ENCODE measurements at places on chromosomes 5 and 9.

GRCh38 chr9:92525306-92525705, 10.5 kb downstream of the ECM2 start:
- DNase-seq: no peak
- H3K36me3 ChIP-seq: no peaks in the 10 kb centered on the region
- H3K27me3 ChIP-seq: no peaks in the 10 kb centered on the region
- H3K4me1 ChIP-seq: no peaks in the 10 kb centered on the region

- H3K4me1 ChIP-seq: peaks cover 62% of the 10 kb centered on the region
- no peak for DNase-seq
- H3K4me3 ChIP-seq: peak overlapping the region; percentile 10
- peak overlapping the region; percentile 81 for H3K27ac ChIP-seq
- no peaks in the 10 kb centered on the region for H3K27me3 ChIP-seq
Measured at GRCh38 chr5:177475563-177476427, 2.4 kb upstream of the DBN1 start.

GRCh38 chr5:4928409-4928808, 211.7 kb upstream of the ADAMTS16 start:
- no peaks in the 10 kb centered on the region for H3K4me1 ChIP-seq
- H3K27me3 ChIP-seq: no peaks in the 10 kb centered on the region
- no peak overlapping the region for H3K4me3 ChIP-seq
- H3K27ac ChIP-seq: no peak overlapping the region
- H3K36me3 ChIP-seq: no peaks in the 10 kb centered on the region
- DNase-seq: no peak

DNA sequence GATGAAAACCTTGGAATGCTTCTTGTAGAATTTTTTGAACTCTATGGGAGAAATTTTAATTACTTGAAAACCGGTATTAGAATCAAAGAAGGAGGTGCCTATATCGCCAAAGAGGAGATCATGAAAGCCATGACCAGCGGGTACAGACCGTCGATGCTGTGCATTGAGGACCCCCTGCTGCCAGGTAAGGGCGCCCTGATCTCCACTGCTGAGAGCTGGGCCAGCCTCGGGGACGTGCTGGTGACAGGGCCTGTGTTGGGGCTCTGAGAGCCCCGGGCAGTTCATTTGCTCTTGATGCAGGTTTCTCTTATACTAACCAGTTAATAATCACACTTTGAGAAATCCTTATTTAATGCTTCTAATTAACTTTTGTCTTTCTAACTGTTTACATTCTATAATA, 33.0 kb downstream of the TENT4A start:
- peaks cover 13% of the 10 kb centered on the region for H3K4me1 ChIP-seq
- no peaks in the 10 kb centered on the region for H3K27me3 ChIP-seq
- H3K4me3 ChIP-seq: no peak overlapping the region
- H3K27ac ChIP-seq: no peak overlapping the region
- no peak for DNase-seq

- no peak overlapping the region for H3K27ac ChIP-seq
- no peak for DNase-seq
- H3K4me3 ChIP-seq: no peak overlapping the region
- H3K27me3 ChIP-seq: peaks cover 30% of the 10 kb centered on the region
- peaks cover 2% of the 10 kb centered on the region for H3K4me1 ChIP-seq
Measured at GRCh38 chr9:109482391-109482916, 15.7 kb downstream of the PTPN3 start.

- no peaks in the 10 kb centered on the region for H3K4me1 ChIP-seq
- no peak overlapping the region for H3K27ac ChIP-seq
- H3K27me3 ChIP-seq: peaks cover 2% of the 10 kb centered on the region
- H3K4me3 ChIP-seq: no peak overlapping the region
- H3K36me3 ChIP-seq: no peaks in the 10 kb centered on the region
- DNase-seq: no peak
Measured at GRCh38 chr5:158487664-158488063, 612.1 kb downstream of the EBF1 start.

- no peaks in the 10 kb centered on the region for H3K36me3 ChIP-seq
- H3K4me3 ChIP-seq: no peak overlapping the region
- no peaks in the 10 kb centered on the region for H3K27me3 ChIP-seq
- H3K4me1 ChIP-seq: no peaks in the 10 kb centered on the region
Measured at GRCh38 chr5:153831973-153832372, 206.7 kb downstream of the FAM114A2 start.

DNA sequence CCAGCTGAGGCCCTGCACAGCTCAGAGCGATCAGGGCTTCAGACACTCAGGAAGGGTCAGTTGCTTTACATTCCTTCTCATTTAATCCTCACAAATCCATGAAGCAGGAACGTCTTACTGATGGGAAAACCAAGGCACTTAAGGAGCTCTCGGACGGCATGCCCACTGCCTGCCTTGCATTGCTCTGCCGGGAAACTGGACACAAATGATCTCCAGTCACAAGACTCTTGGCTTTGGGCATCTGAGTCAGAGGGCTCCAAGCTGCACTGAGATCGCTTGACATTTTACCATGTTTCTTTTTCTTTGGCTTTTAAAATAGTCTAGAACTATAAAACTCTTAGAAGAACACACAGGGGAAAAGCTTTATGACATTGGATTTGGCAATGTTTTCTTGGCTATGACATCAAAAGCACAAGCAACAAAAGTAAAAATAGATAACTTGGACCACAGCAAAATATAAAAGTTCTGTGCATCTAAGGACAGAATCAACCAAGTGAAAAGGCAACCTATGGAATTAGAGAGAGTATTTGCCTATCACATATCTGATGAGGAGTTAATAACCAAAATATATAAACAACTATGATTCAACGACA, 43.6 kb upstream of the HRH2 start:
- H3K36me3 ChIP-seq: no peaks in the 10 kb centered on the region
- DNase-seq: no peak
- peaks cover 9% of the 10 kb centered on the region for H3K27me3 ChIP-seq
- H3K4me1 ChIP-seq: peaks cover 5% of the 10 kb centered on the region
- H3K27ac ChIP-seq: no peak overlapping the region
- no peak overlapping the region for H3K4me3 ChIP-seq

DNA sequence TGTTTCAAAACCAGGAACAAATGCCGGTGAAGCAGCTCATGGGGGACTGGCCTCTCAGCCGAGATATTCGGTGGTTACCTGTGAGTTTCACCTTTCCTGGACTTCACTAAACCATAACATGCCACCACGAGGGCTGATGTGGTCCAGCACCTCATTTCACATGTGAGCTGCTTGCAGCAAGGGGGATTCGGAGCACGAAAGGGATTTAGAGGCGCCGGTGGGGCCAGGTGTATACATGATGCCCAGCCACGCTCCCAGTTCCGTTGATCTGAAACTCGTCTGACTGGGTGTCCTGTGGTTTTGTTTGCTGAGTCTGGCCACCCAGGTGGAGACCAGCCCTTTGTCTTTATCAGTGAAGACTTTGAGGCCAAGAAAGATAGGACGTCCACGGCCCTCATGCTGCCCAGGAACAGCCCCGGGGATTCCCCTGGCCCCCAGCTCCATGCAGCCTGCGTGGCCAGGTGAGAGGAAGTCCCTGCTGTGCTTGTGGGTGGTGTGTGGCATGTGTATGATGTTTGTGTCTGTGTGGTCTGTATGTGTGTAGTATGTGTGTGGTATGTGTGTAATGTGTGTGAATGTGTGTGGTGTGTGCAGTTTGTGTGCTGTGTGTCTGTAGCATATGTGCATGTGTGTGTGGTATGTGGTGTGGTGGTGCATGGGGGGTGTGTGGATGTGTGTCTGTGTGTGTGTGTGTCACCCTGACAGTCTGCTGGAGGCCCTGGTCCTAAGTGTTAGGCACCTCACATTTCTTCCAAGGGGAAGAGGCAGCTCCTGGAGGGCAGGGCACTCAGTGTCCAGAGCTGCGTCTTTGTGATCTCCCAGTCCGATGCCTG, 23.4 kb downstream of the PHF2 start:
- H3K27me3 ChIP-seq: no peaks in the 10 kb centered on the region
- H3K4me1 ChIP-seq: peaks cover 29% of the 10 kb centered on the region
- peak overlapping the region; percentile 11 for H3K27ac ChIP-seq
- H3K4me3 ChIP-seq: no peak overlapping the region
- no peaks in the 10 kb centered on the region for H3K36me3 ChIP-seq

GRCh38 chr9:126293522-126293889, 33.1 kb upstream of the MVB12B start:
- no peaks in the 10 kb centered on the region for H3K36me3 ChIP-seq
- no peak overlapping the region for H3K4me3 ChIP-seq
- H3K4me1 ChIP-seq: no peaks in the 10 kb centered on the region
- DNase-seq: no peak
- no peak overlapping the region for H3K27ac ChIP-seq

GRCh38 chr5:60541980-60542379, 158.0 kb downstream of the DEPDC1B start:
- H3K27me3 ChIP-seq: peaks cover 8% of the 10 kb centered on the region
- no peaks in the 10 kb centered on the region for H3K36me3 ChIP-seq
- H3K4me3 ChIP-seq: no peak overlapping the region
- peaks cover 7% of the 10 kb centered on the region for H3K4me1 ChIP-seq

GRCh38 chr5:167294882-167295680, 996.4 kb upstream of the WWC1 start:
- no peaks in the 10 kb centered on the region for H3K27me3 ChIP-seq
- no peak overlapping the region for H3K4me3 ChIP-seq
- no peaks in the 10 kb centered on the region for H3K4me1 ChIP-seq
- no peaks in the 10 kb centered on the region for H3K36me3 ChIP-seq

DNA sequence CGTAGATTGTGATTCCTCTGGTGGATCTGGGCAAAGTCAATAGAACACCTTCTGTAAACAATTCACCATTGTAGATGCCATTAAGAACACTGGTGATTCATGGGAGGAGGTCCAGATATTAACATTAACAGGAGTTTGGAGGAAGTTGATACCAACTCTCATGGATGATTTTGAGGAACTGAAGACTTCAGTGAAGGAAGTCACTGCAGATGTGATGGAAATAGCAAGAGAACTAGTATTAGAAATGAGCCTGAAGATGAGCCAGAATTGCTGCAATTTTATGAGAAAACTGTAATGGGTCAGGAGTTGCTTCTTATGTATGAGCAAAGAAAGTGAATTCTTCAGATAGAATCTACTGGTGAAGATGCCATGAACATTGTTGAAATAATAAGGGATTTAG, 26.9 kb downstream of the TCERG1 start:
- H3K4me3 ChIP-seq: no peak overlapping the region
- peaks cover 31% of the 10 kb centered on the region for H3K36me3 ChIP-seq
- no peak overlapping the region for H3K27ac ChIP-seq
- no peak for DNase-seq
- H3K4me1 ChIP-seq: no peaks in the 10 kb centered on the region
- no peaks in the 10 kb centered on the region for H3K27me3 ChIP-seq

DNA sequence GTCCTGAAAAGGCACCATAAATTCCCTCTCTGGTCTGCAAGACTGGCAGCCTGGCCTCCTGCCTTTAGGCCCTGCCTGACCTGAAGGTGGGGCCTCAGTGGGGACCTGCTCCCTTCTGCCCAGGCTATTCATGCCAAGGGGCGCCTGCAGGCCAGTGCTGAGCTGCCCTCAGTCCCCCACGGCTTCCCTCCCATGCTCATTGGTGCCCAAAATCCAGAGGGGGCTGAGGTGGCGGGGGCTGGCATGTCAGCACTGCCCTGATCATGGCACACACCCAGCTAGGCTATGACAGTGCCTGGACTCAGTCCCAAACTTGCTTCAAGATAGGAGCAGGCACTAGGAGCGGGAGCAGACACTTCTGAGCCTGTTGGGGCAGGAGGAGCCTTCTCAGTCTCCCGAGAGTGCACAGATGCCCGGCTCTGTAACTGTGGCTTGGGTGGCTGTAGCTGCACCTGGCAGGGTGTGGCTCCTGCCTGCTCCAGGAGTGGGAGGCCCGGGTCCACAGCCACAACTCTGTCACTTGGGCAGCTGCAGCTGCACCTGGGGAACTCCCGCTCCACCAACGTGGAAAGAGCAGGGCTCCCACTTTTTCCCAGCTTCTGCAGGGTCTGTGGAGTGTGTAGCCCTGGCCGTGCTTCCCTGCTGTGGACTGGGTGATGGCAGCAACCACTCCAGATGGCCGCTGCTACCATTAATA, 49.0 kb downstream of the NDUFAF2 start:
- H3K4me3 ChIP-seq: no peak overlapping the region
- no peak for DNase-seq
- peaks cover 21% of the 10 kb centered on the region for H3K36me3 ChIP-seq
- no peaks in the 10 kb centered on the region for H3K4me1 ChIP-seq

DNA sequence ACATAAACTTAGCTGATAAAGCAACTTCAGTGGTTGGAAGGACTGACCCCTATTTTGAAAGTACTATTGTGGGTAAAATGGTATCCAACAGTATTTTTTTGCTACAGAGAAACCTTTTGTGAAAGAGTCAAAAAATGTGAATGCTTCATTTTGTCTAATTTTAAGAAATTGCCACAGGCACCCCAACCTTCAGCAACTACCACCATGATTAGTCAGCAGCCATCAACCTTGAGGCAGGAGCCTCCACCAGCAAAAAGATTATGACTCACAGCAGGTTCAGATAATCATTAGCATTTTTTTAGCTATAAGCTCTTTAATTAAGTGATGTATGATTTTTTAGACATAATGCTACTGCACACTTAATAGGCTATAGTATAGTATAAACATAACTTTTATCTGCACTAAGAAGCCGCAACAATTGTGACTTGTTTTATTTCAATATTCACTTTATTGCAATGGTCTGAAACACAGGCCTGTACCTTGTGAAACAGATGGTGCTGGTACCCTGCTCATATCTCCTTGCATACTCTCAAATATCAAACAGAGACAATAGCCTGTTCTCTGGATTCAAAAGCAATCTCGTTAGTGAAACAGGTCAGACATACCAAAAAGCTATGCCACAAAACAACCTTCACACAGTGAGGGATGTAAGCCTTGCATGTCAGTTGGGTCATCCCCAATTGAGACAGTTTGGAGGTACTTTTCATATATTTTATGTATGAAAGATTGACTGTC, 261.2 kb upstream of the FAM174A start:
- H3K27me3 ChIP-seq: no peaks in the 10 kb centered on the region
- DNase-seq: no peak
- H3K4me1 ChIP-seq: no peaks in the 10 kb centered on the region
- H3K36me3 ChIP-seq: no peaks in the 10 kb centered on the region
- no peak overlapping the region for H3K27ac ChIP-seq
- H3K4me3 ChIP-seq: no peak overlapping the region

DNA sequence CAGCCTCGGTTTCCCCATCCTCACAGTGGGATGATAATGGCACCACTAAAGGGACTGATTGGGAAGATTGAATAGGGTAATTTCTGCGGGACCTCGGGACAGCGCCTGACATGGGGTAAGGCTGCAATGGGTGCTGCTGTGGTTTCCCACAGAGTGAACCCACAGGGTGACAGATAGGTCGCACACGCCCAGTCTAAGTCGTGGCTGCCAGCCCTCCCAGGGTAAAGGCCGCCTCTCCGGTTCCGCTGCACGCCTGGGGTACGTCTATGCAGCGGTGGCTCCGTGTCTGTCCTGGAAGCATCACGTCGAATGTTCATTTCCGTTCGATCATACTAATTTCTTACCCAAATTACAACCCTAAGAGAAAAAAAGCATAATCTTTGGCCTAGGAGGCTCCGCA, 631 bp downstream of the CFAP77 start:
- H3K27ac ChIP-seq: no peak overlapping the region
- peaks cover 52% of the 10 kb centered on the region for H3K27me3 ChIP-seq
- peak; percentile 35 for DNase-seq

All from activated naive CD8-positive, alpha-beta T cell treated with anti-CD3 and anti-CD28 coated beads, Interleukin-2, amount 10 ng/mL, durations not matched to agents 7 days and 5 days (primary cell).